ENCODE measurements at places on chromosomes 6 and 20.
A peak's percentile ranks its signal among the peaks of the same experiment; 100 is the strongest.

DNA sequence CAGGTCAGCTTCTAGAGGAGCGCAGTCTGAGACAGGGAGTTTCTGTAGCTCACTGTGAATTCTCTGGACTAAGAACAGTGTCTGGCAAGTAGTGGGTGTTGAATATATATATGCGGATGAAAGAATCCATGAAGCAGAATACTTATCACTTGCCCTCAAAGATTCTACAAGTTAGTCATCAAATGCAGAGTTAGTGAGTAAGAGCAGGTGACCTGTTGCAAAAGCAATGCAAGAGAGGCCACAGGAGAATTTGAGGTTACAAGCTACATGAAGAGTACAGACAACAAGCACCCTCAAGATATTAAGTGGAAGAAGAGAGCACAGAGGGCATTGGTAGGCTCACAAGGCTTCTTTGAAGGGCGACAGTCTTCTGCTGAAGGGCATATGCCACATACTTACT is 103.4 kb upstream of the BTBD3 start:
- DNase-seq, result peak; percentile 71

GRCh38 chr6:132960720-132961119 is 146.4 kb downstream of the RPS12 start:
- DNase-seq, result no peak

GRCh38 chr6:53768636-53769035 is 26.2 kb upstream of the LRRC1 start:
- peak; percentile 17 for DNase-seq

DNA sequence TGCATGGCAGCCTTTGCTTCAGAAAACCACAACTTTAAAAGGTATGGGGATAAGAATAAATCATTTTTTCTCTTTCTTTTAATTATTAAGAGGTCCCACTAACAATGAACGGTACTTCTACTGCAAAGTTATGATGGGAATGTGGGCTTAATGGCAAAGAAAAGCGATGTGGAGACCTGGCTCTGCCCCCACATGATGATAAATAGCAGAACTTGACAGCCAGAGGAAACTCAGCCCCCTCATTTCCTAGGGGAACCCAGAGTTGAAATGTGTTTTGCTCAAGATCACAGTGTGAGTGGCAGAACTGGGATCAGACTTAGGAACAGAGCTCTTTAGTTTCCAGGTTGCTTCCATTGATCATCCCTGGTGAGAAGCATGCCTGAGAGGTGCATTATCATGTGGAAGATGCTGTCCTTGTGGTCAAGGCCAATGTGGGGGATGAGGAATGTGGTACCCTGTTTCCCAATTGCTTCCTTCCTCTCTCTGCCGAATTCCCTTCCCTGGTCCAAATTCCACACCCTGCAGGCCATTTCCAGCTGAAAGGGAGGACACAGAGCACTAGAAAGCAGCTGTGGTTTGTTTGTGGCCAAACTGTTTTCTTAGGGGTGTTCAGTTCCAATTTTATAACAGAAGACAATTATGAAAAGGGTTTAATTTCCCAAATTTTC is 66.0 kb downstream of the BACH2 start:
- DNase-seq, result no peak

- peak; percentile 12 for DNase-seq
Observed at GRCh38 chr6:15533379-15534026, 129.3 kb downstream of the DTNBP1 start.

GRCh38 chr6:43933148-43933885 is 163.3 kb downstream of the VEGFA start:
- no peak for DNase-seq

DNA sequence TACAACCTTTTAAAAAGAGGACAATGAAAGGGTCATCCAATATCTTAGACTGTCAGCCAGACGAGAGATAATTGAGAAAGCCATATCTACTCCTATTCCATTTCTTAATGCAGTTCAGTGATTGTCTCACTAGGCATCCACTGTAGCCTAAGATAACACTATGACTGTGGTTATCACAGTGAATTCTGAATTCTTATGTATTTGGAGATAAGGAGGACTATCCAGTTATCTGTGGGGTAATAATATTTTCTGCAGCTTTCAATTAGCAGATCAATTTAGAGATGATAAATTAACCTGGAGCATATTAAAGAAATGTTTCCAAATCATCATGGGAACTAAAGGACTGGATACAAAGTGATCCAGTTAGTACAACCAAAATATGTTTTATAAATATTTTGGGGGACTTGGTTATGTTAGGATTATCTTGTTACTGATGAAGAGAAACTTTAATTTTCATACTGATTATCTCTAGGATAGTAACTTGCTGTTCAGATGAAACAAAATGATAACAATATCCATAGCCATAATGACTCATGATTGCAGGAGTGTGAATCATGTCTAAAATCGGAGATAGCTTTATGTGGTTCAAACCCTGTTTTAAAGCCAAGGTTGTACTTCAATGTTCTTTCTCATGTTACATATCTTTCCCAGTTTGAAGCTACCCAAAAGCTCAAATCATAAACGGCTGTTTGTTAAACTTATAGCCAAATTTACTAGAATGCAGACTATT is 1152.0 kb downstream of the HACE1 start:
- DNase-seq, result no peak

DNA sequence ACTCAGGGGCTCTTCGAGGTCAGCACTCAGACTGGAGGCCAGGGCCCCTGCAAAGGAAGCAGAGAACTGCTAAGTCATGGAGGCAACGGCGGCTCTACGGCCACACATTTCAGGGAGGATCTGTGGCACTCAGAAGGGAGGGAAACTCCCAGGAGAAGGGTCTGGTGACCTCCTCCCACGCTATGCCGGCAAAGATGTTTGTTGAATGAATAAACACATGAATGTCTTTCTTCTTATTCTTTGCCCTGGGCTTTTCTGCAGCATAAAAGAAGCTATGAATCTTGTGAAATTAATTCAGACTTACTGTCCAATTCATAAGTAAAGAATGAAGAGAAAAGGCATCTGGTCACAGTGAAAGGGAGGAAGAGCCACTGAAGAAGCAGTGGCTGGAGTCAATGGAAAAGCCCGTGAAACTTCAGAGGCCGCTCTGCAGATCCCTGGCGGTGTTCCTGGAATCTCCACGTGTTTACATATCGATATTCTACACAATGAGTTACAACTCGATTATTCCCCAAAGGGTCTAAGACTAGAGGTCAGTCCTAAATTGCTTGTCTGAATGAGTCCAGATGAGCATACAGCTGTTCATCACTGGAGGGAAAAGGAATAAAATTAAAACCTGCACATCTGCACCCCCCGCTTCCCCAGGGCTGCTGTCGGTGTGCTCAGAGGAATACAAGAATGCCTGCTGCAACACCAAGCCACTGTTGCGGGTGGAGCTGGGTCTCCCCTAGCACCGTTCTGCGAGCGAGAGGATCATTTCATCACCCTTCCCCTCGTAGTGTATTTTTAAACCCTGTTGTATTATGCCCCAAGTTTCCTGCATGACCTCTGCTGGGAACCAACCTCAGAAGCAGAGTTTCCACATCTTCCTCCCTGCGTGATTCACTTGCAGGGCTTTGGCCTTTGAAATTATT is 25.6 kb downstream of the INSM1 start:
- peak; percentile 22 for DNase-seq

GRCh38 chr6:160106701-160107100 is 14.9 kb upstream of the SLC22A1 start:
- DNase-seq, result no peak

DNA sequence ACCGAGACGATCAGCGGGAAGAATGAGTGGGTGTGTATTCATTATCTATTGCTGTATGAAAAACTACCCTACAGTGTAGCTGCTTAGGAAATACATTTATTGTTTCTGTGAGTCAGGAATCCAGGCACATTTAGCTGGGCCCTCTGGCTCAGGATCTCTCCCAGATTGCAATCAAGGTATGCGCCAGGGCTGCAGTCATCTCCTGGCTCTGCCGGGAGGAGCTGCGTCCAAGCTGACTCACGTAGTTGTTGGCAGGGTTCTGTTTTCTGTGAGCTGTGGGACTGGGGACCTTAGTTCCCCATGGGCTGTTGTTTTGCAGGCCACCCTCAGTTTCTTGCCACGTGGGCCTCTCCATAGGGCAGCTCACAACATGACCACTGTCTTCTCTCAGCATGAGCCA is 68.2 kb upstream of the FUCA2 start:
- DNase-seq, result peak; percentile 68

GRCh38 chr20:37295001-37295400 is 5.5 kb downstream of the MANBAL start:
- DNase-seq, result peak; percentile 98

DNA sequence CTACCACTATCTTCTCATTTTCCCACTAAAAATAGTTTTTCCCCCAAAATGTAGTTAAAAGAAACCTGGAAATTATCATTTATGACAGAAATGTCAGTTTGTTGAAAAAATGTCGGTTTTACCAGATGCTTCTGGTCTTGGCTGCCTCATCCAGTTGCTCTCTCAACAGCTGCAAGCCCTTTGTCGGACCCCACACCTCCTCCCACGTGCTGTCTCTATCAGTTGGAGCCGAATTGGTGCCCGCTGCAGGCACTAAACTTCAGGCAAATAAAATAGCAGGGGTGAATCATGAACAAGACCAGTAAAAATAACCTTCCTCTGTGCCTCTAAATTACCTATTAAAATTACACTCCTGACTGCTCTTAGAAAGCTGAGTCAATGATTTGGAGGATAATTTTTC is 129.5 kb upstream of the CEP162 start:
- no peak for DNase-seq

- no peak for DNase-seq
Observed at GRCh38 chr6:49898904-49899566, 32.7 kb upstream of the CRISP1 start.

DNA sequence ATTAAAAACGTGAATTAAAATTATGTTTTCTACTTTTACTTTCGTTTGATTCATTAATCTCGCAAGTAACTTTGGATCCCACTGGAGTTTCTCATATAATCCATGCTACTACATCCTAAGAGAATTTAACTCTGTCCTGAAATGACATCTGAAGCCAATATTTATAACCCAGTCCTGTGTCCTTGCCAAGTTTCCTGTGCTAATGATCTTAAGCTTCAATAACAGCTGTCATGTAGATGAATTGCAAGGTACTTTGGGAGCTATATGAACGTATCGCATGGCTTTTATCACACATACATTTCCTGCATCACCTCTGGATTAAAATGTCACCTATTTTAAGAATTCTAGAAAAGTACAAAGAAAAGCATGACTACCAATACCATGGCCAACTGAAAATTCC is 833.8 kb upstream of the CITED2 start:
- DNase-seq, result no peak

GRCh38 chr6:40477246-40478126 is 109.7 kb downstream of the LRFN2 start:
- DNase-seq, result no peak

GRCh38 chr6:303948-304558 is 11.8 kb downstream of the DUSP22 start:
- no peak for DNase-seq

DNA sequence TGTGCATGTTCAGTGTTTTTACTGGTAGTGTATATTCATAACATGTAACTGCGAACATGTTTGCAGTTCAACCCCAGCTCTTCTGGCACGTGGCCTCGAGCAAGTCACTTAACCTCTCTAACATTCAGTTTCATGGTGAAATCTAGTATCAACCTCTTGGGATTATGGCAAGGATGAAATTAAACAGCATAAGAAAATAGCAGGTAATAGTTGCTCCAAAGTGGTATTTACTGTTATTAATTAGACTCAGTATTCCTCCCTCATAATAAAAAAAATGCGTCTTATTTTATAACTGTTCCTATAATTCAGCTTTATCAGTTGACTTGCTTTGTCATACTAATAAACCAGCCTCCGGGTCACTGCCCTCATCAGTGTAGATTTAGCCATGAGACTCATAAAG is 15.0 kb downstream of the FAM184A start:
- DNase-seq, result no peak

- DNase-seq, result no peak
Observed at GRCh38 chr6:167143041-167143440, 14.7 kb downstream of the GPR31 start.

- DNase-seq, result no peak
Observed at GRCh38 chr6:150638765-150639164, 39.1 kb downstream of the PLEKHG1 start.

DNA sequence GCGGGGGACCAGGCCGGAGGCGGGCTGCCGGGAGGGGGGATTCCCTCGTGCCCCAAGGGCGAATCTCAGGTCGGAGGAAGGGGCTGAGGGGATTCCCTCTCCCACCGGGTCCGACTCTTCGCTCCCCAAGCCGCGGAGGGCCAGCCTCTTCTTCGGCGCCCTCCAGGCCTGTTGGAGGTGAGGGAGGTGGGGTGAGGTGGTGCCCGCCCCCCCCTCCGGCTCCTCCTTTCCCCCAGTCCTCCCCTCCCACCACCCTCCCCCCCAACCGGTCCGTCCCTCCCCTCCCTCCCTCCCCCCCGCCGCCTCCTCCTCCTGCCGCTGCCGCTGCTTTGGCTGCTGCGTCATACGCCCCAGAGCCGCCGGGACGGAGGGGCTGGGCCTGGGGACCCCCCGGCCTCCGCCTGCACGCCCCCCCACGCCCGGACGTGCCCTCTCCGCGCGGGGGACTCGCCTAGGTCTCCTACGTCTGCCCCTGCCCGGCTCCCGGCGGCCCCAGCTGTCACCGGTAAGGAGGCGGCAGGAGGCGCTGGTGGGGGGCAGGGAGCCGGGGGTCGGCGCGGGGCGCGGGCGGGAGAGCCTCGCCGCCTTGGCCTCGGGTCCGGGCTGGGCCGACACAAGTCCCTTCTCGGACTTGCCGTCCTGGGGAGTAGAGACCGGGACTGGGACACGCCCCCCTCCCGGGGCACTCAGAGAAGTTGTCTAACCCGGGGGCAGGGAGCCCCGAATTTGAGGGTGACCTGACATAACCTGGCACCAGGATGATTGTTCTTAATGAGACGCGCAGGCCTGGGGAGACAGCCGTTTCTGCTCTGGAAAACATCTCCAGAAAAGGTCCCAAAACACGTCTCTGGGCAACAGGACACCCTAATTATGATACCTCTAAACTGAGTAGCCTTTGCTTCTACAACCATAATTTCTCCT is at the start of gene PHF1:
TSS of gene PHF1 (plus strand) at position 304 of the 921 bp plus-strand sequence. CDS start 1,250 bp downstream, outside the sequence.
- peak; percentile 83 for DNase-seq

DNA sequence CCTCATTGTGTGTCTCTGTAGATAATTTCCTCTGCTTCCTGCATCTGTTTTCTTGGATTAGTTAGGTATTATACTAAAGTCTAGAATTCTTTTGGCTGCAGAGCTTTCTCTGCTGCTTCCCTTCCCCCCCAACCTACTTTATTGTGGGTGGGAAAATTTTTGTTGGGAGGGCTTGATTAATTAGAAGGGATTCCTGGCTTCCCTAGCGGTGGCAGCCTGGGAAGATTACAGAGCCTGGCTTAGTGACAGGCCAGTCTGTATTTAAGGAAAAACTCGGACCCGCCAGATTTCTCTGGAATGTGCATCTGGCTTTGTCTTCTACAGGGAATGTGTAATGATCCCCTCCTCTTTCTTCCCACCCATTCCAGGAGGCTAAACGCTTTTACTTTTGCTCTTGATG is 31.2 kb downstream of the SLX4IP start:
- peak; percentile 65 for DNase-seq

Data from fibroblast of skin of back (primary cell).